Suprapubic skin (tissue), 4 donors: ENCODE measurements at places on chromosomes 12 and 14. TPM values are rescaled to one million over a fixed set of nuclear protein-coding genes. Genes with fewer than 3 reads are reported as not detected.

GRCh38 chr12:110245369-110245772 lies 35.7 kb upstream of the ATP2A2 start:
- no peak for DNase-seq

DNA sequence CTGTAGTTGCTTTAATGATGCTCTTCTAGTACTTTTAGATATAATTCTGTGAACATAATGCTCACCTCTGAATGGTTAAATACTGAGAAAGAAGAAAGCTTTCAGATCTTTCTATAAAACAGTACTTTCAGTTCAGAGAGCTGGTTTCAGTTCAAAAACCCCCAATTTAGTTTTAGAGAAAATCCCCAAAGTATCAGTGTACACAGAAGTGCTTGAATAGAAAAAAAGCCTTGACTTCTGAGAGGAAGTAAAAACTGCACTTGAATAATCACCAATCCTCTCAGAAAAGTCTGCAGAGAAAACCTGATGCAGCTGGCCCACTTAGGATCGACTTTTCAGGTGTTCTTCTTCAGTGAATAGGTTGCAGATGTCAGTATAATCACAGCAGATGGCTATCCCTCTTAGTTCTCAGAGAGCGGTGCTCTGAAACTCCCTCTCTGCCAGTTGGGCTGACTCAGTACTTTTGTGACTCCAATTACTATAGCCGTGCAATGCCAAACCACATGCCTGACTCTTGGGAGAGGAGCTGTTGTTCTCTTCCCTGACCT lies 616.3 kb downstream of the LRFN5 start:
- DNase-seq: no peak

DNA sequence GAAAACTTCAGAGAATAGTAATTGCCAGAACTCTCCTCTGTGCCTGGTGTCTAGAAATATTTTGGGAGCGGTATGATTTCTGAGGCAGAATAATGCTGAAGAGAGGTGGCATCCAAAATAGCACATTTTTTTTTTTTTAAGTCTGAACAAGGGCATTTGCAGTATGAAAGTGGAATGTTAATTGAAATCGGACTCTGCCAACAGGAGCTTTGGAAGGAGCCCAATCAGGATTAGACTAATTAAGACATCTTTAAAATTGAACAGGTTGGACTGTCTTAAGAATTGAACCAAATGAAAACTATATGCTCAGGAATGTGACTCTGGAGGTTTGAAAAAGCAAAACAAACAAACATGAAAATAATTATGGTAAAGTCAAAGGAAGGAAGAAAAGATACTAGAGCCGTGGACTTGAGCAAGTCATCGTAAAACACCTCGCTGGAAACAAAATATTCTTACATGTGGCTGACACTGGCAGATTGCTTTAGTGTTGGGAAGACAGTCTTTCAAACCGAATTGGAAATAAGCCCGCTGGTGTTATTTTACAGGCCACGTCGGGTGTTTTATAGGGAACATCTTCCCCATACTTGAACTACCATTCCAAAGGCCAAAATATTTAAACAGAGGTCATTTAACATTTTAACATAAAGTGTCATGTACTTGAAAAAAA lies 436.3 kb downstream of the VRK1 start:
- DNase-seq: no peak

- no peak for DNase-seq
Measured at GRCh38 chr14:34646570-34647255, 16.8 kb upstream of the SNX6 start.

DNA sequence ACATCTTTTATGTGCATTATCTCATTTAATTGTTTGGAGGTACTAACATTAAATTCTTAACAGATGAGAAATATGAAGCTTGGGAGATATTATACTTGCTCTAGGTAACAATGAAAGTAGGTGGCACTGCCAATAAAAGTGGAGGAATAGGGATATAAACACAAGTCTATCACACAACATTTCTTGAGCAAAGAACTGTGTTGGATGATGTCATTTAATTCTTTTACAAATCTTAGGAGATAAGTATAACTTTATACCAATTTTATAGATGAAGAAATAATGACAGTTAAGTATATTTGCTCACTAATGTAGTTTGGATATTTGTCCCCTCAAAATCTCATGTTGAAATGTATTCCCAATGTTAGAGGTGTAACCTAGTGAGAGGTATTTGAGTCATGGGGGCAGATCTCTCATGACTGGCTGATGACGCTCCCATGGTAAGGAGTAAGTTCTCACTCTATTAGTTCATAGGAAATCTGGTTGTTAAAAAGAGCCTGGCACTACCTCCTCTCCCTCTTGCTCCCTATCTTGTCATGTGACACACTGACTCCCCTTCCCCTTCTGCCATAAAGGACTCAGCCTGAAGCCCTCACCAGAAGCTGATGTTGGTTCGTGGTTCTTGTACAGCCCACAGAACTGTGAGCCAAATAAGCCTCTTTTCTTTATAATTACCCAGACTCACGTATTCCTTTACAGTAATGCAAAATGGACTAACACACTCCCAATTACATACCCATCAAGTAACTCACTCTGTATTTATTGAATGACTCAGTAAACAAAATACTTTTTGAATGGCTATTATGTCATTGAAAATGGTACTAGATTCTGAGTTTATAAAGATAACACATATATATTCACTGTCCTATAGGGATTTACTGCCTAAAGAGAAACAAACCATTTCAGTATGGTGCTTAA lies 146.8 kb upstream of the KITLG start:
- DNase-seq: no peak

DNA sequence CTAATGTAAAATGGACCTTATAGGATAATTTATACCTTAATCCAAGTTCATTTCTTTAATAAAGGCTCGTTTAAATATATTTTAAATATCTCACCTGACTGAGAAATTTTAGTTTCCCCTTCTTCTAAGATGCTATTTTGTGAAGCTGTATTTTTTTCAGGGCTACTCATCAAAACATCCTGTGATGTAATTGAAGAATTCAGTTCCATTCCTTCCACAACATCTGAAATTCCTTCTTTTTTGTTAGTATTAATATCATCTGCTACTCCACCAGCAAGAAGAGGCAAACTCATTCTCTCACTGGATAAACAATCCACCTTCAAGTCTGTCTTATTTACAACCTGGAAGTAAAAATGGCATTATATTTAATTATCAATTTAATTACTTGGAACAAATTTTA lies 22.5 kb downstream of the LGALS3 start:
- no peak for DNase-seq

GRCh38 chr12:110957159-110957558 lies 36.8 kb upstream of the MYL2 start:
- DNase-seq: no peak

DNA sequence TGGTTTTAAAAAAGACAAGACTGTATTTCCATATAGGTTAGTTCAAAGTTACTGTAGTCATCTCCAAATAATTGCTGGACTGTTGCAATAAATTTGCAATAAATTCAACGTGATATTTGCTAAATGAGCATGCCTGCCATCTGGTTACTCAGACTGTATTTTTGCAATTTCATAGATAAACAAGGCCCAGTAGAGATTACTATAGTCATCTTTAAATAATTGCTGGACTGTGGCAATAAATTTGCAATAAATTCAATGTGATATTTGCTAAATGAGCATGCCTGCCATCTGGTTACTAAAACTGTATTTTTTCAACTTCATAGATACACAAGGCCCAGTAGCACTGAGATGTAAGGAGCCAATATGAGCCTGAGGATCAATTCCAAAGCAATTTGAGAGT lies 5.6 kb downstream of the NTN4 start:
- no peak for DNase-seq

- no peak for DNase-seq
Measured at GRCh38 chr12:22002430-22002829, 43.6 kb upstream of the CMAS start.

DNA sequence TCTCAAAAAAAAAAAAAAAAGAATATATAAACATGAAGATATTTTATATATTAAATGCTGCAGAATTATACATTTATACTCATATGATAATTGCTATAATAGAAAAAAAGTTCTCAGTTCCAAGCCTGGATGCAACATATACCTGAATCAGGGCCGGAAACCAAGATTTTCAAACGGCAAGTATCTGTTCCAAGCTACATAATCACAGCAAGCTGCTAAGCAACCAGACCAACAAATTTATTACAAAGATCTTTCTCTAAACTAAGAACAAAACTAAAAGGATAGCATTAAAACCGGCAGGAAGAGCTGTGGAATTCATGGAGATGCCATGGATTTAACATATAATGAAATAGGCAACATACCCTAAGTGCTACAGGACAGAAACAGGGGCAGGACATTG lies 7.1 kb downstream of the RACGAP1 start:
- no peak for DNase-seq

GRCh38 chr14:34502001-34502400 lies 37.5 kb downstream of the EAPP start:
- DNase-seq: no peak

DNA sequence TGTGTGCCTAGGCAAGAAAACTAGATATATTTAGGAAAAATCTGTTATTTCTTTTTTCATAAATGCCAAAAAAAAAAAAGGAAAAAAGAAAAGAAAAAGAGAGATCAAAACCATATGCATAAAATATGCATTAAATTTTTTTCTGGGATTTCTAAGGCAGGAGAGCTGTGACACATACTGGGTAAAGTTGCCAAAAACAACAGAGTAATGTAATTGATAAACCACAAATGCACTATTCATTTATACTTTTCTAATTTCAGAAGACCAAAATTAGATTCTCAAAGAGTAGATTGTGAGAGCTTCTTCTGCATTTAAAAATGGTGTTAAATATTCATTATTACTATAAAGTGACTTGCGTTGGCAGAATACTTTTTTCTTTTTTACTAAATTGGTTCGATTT lies 673.8 kb upstream of the MGAT4C start:
- DNase-seq: no peak

DNA sequence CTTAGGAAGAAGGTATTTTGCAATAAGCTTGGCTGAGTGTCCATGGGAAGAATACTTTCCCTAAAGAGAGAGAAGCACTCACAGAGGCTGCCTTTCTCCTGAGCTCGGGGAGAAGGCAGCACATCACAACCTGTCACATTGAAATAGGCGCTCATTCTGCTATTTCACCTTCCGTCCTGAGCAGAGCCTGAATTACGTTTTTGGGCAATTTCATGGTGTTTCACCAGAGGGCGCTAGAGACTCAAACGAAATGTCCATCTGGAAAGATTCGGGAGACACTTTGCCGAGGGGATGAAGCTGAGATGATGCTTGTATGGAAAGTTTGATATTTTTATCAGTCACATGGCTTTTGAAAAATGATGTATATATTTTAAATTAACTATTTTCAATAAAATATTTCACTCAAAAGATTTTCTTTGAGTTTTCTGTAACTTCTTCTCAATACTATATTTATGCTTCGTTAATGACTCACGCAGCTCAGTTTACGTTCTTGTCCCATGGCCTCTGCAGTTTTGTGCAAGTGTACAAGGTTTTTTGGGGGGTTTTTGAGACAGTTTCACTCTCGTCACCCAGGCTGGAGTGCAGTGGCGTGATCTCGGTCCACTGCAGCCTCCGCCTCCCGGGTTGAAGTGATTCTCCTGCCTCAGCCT lies 17.4 kb upstream of the B4GALNT3 start:
- no peak for DNase-seq

GRCh38 chr14:32514236-32514635 lies 185.1 kb downstream of the AKAP6 start:
- no peak for DNase-seq

- DNase-seq: no peak
Measured at GRCh38 chr12:77992760-77993159, 162.1 kb downstream of the NAV3 start.

GRCh38 chr14:61174441-61174891 lies 106.7 kb downstream of the TMEM30B start:
- DNase-seq: no peak

DNA sequence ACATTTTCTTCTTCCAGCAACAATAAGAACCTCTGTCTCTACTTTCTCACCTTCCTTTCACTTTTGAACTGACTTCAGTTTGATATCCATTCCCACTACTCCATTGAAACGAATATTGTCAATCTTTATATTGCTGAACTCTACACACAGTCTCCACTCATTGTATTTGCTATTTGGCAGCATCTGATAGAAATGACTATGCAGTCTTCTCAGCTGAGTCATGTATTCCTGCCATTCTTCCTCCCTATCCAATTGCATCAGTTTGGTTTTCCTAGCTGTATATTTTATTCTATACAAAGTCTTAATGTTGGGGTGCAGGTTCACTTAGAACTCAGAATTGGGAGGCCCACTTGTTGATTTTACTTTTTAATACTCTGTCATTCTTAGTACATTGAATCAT lies 107.5 kb upstream of the CPNE8 start:
- DNase-seq: no peak

GRCh38 chr12:62785941-62786559 lies 148.9 kb downstream of the PPM1H start:
- DNase-seq: no peak

The CIT gene
- 6.1 TPM for total RNA-seq

The AMIGO2 gene
- 1.4 TPM for total RNA-seq

The PPP4R4 gene
- total RNA-seq: 1.2 TPM

The HSPA2 gene
- total RNA-seq: 94.1 TPM

The BCL11B gene
- total RNA-seq: 53.1 TPM

The MSRB3 gene
- total RNA-seq: 8.5 TPM

The C14orf180 gene
- not detected for total RNA-seq

The TAS2R20 gene
- not detected for total RNA-seq

The ELK3 gene
- total RNA-seq: 10.0 TPM

The NPC2 gene
- 450 TPM for total RNA-seq

The ISCA2 gene
- total RNA-seq: 7.9 TPM

The CNTN1 gene
- total RNA-seq: 5.9 TPM

The BIN2 gene
- total RNA-seq: 0.89 TPM

The APOF gene
- total RNA-seq: not detected
